H4 (cell line): ENCODE measurements at places on chromosomes 16 and 17. TPM values are rescaled to one million over a fixed set of nuclear protein-coding genes. Genes with fewer than 3 reads are reported as not detected.
A peak's percentile ranks its signal among the peaks of the same experiment; 100 is the strongest.

DNA sequence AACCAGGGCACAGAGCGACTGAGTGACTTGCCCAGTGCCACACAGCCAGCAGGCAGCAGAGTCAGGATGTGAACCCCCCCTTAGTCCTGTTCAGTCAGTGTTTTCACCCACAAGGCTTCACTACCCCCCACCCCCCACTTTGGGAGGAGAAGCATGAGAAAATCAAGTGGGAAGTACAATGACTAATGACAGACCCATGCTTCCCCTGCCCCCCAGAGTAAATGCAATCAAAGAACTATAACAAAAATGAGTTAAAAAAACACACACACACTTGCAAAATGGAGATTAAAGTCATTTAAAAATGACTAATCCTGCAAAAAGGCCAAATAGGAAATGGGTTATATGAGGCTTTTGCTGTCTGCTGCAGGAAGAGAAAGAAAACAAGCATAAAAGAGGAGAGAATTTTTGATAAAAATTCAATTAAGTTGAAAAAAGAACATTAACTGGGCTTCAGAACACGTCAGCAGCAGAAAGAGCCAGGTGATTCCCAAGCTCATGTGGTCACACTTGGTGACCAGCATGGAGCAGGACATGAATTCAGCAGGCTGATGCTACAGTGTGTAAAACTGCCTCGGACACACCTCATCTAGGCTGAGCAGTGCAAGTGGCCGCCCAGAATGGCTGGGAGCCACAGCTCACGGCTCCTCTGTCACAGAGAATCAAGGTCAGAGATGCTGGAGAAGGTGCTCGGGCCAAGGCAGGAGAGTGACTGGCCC lies 212.3 kb downstream of the ZNF423 start:
- peak; percentile 48 for DNase-seq

GRCh38 chr17:36862116-36862920 lies 75.0 kb upstream of the LHX1 start:
- no peak for DNase-seq

DNA sequence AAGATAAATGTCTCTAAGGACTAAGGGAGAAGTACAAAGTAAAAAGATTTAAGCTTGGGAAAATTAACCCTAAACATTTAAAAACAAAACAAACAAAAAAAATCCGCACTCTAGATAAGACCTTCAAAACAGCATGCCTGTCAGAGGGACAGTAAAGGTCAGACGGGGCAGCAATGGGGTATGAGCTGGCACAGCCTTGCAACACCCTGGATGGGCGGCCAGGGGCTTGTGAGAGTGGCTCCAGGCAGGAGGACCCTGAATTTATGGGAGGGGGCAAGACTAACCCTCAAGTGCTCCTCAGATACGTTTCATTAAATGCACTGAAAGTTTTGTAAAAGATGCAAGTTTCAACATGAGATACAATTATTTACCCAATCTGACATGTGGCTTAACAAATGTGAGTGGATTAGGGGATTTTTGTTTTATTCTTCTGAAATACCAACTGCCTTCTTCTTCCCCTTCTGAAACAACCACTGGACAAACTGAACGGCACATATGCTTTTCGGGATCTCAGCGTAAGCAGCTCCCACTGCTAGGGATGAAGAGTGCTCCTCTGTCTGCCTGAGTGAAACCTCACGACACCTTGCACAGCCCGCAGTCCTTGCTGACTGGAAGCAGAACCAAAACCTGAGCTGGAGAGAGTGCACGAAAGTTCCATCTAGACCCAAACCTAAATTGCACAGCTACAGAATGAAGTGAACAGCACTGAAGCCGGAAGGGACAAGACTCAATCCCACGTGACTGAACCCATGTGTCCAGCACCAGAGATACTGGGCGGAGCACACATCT lies 128.4 kb downstream of the ANKRD11 start:
- no peak for DNase-seq

GRCh38 chr17:28689011-28689410 lies 22.7 kb downstream of the PROCA1 start:
- DNase-seq, result no peak

The TMEM235 gene
- total RNA-seq, result not detected in 2 replicates

The ZNF469 gene
- total RNA-seq, result 0.08 and 0.12 TPM in 2 replicates

The MYH1 gene
- total RNA-seq, result not detected in 2 replicates
